Activated naive CD4-positive, alpha-beta T cell (primary cell): ENCODE measurements at places on chromosomes 5 and 9.
A peak's percentile ranks its signal among the peaks of the same experiment; 100 is the strongest.

DNA sequence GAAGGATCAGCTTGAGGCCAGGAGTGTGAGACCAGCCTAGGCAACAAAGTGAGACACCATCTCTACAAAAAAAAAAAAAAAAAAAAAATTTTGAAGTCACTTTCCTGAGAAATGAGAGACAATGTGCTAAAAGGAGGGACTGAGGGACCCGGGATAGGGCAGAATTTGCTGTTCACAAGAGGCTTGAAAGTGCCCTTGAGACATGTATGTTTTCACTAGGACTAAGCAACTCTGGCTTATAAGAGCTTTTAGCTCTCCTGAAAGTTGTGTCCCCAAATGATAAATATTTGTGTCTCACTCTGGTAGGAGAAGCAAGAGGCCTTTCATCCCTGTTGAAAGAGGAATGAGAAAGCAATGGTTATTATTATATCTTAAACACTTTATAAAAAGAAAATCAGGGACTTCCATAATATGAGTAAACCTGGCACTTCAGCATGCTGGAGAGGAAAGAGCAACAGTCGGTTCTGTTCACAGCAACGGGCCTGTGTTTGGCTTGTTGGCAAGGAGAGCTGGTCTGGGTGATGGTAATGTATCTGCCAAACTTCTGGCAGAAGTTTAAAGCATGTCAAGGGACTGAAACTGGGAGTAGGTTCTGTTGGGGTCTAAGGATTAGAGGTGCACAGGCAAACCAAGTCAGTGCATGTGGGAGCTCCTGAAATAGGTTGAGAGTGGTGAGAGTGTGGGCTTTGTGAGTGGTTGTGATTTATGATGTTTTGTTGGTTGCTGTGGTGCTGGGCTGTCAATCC, 32.2 kb downstream of the ENTREP1 start:
- no peak for DNase-seq

GRCh38 chr9:124551472-124552272, 44.5 kb upstream of the NR5A1 start:
- peak; percentile 1 for DNase-seq

GRCh38 chr5:126808521-126808988, 31.6 kb downstream of the LMNB1 start:
- no peak for DNase-seq

DNA sequence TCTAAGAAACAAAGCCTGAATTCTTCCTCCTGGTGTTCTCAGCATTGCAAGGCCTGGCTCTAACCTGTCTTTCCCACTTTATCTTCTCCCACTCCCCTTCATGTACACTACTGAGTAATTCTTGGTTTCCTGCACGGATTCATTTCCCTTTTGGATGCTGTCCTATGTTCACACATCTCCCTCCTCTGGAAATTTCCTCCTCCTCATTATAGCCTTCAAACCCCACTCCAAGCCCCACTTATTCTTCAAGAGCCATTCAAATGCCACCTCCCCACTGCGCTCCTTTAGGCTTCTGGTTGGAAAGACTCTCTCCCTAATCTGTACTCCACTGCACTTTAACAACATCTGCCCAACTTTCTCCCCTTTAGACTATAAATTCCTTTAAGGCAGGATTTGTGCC, 28.2 kb upstream of the C5orf63 start:
- no peak for DNase-seq

DNA sequence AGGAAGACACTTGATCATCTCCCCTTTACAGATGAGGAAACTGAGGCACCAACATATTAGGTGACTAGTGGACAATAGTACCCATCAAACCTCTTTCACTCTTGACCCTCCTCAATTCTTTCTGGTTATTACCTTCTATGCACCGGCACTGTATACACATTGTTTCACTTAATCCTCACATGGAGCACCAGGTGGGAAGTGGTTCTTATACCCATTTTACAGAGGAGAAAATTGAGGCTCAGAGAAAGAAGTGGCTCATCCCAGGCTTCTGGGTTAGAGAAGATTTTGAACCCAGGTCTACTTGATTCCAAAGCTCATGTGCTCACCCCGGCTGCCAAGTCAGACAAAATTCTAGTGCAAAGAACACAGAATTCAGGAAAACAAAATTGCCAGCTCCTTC, 17.4 kb upstream of the DENND1A start:
- no peak for DNase-seq

DNA sequence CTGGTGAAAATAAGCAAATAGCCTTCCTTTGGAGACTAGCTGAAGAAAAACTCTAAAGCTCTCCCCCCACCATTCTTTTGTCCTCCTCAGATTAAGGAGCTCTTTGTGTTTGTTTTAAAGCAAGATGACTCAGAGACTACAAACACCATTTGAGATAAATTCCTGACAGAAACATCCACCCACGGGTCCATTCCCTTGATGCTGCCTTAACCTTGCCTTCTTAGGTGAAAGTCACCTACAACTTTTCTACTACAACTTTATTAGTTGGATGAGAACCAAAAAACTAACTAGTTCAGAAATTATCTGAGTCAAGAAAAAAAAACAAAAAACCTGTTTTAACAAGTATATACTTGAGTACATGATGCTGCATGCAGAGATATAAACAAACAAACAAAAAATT, 831.1 kb downstream of the NR2F1-AS1 start:
- no peak for DNase-seq

- no peak for DNase-seq
Measured at GRCh38 chr5:40224421-40224820, 455.3 kb upstream of the PTGER4 start.

DNA sequence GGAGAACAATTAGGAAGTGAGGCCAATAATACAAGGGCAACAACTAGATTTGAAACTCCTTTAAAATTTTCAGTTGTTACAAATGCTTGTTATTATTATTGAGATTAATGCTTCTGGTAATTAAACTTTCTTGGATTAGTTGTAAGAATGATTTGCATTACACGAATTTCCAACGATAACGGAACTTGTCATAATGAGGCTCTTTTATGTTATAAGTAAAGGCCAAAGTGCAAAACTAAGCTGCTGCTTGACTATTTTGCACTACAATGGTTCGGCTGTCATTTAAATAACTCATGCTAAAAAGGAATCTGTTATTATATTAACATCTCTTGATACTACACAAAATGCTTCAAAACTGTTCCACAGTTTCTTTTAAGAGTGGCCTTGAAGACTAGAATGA, 1007.1 kb downstream of the PTPRD start:
- no peak for DNase-seq

DNA sequence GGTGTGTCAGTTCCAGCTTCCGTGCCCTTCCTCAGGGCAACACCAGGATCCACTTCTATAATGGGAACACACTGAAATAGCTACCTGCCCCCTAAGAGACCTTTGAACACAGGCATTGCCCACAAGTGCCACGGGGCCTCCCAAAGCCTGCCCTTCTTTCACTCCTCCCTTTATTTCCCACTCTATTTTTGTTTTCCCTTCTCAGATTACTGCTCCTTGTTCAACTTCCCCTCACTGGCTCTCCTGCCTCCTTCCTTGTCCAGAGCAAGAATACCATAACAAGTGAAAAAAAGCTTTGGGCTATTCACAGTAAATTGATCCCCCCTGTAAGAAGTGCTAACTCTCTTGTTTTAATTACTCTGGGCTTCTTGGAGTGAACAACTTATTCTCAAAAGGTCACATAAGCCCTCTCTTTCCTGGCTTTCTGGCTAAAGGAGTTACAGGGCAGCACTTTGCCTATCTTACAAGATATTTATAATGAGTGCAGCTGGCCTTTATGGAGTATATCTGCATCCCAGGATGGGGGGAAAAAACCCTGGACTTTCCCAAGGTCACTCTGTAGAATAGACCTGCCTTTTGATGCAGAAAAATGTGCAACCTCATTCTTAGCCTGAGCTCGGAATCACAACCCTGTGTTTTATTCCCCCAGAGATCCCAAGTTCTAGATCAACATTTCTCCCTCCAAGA, 11.3 kb downstream of the CTXN3 start:
- DNase-seq = no peak

DNA sequence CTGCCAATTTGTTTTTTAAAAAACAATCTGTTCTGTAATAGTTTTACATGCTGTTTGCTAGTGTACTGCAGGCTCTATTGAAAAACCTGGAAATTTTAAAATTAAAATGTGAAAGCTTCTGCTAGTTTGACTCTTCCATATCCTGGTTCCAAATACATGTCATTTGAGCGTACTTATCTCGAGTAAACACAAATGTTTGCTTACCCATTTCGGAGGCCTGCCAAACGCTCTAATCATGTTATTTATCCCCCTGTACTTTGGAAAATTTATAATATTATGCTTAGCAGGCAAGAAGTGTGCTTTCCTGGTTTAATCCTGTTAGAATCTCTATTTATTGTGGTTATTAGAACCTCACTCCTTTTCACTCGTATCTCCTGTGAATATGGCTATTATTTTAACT, 476.8 kb upstream of the CYLC2 start:
- DNase-seq = no peak

DNA sequence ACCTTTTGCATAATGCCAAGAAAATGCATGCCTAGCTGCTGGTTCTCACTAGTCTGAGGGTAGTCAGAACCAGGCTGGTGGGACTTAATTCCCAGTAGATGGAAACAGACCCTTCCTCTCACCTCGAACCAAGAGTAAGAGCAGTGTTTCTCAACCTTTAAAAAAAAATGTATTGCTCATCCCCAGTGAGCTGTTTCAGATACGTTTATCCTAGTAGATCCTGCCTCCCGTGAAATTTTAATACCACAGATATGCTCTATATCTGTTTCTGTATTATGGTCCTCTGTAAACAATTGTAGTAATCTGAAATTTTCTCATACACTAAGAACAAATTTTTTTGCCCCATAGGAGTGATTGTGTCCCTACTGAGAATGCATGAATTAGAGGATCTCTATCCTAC, 86.2 kb downstream of the TEK start:
- DNase-seq = no peak

DNA sequence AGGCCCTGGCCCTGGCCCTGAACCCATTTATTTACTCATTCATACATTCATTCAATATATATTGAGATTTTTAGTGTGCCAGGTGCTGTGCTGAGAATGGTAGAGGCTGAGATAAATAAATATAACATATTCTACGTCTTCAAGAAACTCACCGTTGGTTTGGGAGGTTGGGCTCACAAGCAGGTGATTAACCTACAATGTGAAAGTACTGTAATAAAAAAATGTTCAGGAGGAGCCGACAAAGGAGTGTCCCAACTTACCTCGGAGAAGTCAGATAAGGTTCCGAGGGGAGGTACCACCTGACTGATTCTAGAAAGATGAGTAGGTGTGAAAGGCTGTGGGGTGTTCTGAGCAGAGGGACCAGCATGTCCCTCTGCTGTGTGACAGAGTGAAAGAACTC, 479.6 kb upstream of the KLF4 start:
- no peak for DNase-seq

GRCh38 chr9:128421482-128421996, 882 bp downstream of the CERCAM start:
- no peak for DNase-seq

GRCh38 chr9:129709438-129710168, 43.2 kb downstream of the PTGES start:
- DNase-seq = no peak
